ENCODE measurements at places on chromosomes 3 and 15.

DNA sequence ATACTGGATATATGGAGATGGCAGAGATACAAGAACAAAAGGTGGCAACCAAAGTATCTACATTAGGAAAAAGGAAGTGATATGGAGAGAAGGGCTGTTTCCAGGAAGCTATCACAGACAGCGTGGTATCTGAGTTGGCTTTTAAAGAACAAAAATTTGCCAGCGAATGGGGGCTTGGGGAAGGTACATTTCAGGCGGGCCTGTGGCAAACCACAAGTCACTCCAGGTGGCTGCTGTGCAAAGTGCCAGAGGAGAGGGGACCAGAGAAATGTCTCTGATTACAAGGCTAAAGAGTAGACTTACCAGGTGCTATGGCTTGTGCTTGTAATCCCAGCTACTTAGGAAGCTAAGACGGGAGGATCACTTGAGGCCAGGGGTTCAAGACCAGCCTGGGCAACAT lies 91.1 kb downstream of the MSL2 start:
- no peak for DNase-seq

- DNase-seq: no peak
Measured at GRCh38 chr3:71219744-71220638, 363.5 kb downstream of the FOXP1 start.

DNA sequence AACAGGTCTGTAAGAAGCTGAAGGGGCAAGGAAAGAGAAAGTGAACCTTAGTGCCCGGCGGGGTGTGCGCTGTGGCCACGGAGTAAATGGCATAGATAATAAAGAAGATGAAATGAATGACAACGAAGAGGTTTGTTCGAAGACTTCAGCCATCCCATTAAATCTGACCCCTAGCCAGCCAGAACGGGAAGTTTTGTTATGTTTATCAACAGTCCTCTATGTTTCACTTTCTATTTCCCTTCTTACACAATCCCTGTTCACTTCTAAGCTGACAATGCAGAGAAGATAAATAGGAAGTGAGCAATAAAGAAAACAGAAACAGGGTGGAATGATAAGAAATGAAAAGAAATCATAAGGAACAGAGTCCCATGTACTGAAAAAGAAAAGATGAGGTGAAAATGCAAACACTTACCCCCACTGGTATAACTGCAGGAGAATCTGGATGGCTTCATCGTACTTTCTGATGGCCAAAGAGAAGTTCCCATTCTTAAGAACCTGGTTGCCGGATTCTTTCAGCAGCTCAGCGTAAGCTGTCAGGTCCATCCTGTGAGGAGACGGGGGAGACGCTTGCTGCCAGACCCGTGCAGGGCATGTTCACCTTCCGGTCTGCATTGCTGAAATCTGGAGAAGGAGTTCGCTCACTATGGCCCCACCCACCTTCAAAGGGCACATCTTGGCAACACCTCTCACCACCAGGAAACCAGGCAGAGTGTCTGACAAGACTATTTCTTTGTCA lies 36.8 kb downstream of the TRANK1 start:
- peak; percentile 63 for DNase-seq

DNA sequence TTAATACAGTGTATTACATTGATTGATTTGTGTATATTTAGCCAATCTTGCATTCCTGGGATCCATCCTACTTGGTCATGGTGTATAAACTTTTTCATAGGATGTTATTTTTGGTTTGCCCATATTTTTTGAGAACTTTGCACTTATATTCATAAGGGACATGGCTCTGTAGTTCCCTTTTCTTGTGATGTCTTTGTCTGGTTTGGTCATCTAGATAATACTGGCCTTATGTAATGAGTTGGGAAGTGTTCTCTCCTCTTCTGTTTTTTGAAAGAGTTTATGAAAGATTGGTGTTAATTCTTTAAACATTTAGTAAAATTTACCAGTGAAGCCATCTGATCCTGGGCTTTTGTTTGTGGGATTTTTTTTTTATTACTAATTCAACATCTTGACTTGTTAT lies 9.6 kb downstream of the CHST13 start:
- no peak for DNase-seq

- no peak for DNase-seq
Measured at GRCh38 chr15:92638291-92638708, 17.3 kb downstream of the FAM174B start.

DNA sequence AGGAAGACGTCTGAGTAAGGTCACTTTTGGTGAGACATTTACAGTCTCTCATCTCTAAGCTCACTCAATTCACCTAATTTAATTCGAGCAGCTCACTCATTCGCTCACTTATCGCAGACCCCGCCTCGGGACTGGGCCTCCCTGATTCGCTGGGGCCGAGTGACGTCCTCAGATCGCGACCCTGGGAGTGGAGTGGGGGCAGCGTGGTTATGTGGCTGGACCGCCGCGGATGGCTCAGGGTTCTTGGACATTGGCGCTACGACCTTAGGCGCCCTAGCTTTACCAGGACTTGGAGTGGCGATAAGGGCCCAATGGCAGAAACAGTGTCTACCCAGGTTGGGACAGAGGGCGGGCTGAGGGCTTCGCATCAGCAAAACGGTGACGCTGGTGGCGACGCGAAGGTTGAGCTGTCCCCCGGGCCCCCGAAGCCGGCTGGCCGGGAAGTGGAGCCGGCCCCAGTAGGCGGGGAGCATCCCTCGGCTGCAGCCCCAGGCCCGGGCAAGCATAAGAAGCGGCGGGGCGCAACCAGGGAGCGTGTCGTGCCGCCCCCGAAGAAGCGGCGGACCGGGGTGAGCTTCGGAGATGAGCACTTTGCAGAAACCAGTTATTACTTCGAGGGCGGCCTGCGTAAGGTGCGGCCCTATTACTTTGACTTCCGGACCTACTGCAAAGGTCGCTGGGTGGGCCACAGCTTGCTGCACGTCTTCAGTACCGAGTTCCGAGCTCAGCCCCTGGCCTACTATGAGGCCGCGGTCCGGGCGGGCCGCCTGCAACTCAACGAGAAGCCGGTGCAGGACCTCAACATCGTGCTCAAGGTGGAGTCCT lies at the start of gene RPUSD2:
Gene RPUSD2, plus strand, starts transcription at position 171 of the 825 bp plus-strand sequence. Its CDS starts 39 bp downstream, at position 210.
- peak; percentile 87 for DNase-seq

GRCh38 chr3:99767291-99767690 lies 50.4 kb upstream of the CMSS1 start:
- DNase-seq: no peak

DNA sequence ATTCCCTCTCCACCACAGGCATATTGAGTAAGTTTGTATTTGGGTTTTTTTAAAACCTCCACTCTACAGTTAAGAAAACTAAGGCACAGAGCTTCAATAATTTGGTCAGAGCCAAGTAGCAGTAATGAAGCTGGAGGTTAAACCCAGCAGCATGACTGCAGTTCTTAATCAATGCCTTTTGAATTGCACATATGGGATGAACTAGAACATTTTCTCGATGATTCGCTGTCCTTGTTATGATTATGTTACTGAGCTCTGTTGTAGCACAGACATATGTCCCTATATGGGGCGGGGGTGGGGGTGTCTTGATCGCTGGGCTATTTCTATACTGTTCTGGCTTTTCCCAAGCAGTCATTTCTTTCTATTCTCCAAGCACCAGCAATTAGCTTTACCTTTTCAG lies 1.6 kb upstream of the CCR5 start:
- no peak for DNase-seq

- no peak for DNase-seq
Measured at GRCh38 chr3:21979706-21980105, 228.7 kb upstream of the ZNF385D start.

DNA sequence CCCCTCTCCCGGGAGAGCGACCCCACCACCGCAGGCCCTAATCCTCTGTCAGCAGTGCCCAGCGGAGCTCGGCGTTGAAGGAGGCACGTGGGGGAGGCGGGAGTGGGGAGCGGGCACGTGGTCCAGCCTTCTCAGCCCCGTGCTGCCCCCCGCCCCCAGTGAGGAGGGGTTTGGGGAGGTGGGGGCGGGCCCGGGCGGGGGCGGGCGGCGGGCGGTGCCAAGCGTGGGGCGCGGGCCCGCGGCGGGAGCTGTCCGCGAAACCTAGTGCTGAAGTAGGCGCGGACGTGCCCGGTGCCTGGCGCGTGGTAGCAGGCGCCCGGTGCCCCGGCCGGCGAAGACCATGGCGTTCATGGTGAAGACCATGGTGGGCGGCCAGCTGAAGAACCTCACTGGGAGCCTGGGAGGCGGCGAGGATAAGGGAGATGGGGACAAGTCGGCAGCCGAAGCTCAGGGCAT lies at the start of gene CPLX3:
Gene CPLX3, plus strand, starts transcription at position 264 of the 456 bp plus-strand sequence. Its CDS starts 77 bp downstream, at position 341.
- DNase-seq: no peak

GRCh38 chr3:10405816-10406215 lies 84.9 kb upstream of the SEC13 start:
- no peak for DNase-seq

GRCh38 chr15:54789376-54789775 lies 407.4 kb downstream of the RSL24D1 start:
- no peak for DNase-seq

DNA sequence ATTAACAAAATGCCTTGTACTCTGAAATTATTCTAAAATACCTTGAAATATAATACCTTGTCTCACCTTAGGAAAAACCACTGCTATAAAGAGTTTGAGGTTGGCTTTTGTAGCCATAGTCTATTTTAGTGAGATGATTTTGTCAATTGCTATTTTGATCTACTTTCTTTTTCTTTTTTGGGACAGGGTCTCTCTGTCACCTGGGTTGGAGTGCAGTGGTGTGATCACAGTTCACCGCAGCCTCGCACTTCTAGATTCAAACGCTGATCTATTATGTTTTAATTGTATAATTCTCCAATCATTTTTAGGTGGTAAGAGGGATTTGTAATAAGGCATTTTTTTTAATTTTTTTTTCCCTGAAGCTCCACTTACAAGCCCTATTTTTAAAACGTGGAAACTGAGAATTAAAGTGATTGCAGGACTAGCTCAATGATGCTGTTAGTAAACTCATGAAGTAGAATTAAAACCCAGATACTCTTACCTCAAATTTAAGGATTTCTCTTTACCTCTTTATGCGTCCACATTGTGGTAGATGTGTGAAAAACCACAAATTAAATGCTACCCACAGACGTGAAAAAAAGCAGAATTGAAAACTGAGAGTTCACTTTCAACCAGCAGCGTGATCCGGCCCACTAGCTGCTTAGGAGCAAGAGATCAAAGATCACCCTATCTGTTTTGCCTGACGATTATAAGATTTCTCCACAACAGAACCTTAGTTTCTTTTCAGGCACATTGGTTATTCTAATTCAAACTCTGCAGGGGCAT lies 384.2 kb downstream of the CGGBP1 start:
- no peak for DNase-seq

DNA sequence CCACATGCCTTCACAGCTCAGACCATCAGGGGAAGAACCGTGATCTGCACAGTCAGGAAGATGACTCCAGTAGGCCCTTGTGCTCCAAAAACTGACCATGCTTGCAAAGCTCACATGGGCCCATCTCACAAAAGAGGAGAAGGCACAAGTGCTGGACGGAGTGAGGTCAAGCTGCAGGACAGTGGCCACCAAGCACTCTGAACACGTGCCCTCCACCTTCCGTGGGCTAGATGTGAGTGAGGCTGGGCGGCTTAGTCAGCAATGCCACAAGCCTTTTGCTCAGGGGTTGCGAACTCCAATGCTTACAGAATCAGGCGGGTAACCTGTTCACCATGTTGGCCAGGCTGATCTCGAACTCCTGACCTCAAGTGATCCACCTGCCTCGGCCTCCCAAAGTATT lies 70.9 kb downstream of the SCN5A start:
- DNase-seq: no peak

- DNase-seq: no peak
Measured at GRCh38 chr3:58900386-58900785, 149.4 kb downstream of the CFAP20DC start.

- DNase-seq: no peak
Measured at GRCh38 chr15:46901001-46901400, 816.3 kb upstream of the SEMA6D start.

DNA sequence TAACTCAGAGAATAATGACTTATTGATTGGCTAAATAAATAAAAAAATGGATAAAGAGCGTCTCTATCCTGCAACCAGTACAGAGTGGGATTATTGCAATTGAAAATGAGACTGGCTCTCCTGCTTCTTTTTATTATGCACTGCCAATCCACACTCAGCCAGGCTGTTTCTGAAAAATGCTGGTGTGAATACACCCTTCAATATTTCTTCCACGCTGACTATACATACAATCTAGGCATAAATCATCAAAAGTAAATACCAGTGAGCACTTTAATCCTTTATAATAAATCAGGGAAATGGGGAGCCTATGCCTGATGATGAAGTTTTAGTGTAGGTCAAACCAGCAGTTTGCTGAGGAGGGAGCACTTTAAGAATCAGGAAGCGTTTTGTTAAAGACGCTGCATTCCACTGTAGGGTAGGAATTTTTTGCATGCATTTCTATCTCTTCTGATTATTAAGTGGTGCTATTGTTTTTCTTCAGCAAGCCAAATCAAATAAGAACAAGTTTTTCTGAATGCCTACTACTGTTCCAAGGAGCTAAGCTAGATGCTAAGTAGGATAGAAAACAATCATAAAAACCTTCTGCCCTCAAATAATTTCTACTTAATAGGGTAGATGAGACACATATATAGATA lies 781.5 kb downstream of the TBL1XR1 start:
- DNase-seq: no peak

- no peak for DNase-seq
Measured at GRCh38 chr15:63502137-63502766, 2.1 kb upstream of the USP3 start.

DNA sequence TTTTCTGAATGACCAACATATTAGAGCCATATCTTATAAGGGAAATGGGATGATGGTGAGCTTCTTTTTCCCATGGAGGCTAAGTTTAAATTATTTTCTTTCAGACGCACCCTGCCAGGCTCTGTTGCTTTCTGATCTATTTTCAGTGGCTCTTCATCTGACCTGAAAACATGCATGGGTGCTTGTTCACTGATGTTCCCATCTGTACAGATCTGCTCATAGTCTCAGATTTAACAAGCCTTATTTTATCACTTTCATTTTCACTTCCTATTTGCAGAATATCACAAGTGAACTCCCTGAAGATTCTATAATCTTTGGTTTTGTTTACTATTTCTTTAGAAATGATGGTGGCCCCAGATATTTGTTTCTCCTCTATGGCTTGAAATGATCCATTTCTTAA lies 31.1 kb upstream of the SUCLG2 start:
- no peak for DNase-seq

DNA sequence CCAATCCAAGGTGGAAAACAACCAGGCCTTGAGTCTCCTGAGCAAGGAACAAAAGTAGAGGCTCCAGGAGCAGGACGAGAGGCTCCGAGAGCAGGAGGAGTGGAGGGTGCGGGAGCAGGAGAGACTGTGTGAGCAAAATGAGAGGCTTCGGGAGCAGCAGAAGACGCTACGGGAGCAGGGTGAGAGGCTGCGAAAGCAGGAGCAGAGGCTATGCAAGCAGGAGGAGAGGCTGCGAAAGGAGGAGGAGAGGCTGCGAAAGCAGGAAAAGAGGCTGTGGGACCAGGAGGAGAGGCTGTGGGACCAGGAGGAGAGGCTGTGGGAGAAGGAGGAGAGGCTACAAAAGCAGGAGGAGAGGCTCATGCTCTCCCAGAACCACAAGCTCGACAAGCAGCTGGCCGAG lies 60.3 kb upstream of the UBE2Q2 start:
- DNase-seq: no peak

- DNase-seq: no peak
Measured at GRCh38 chr15:54519577-54519976, 541.3 kb downstream of the UNC13C start.

- DNase-seq: no peak
Measured at GRCh38 chr3:159593927-159594605, 394.6 kb upstream of the IL12A start.

- no peak for DNase-seq
Measured at GRCh38 chr15:34472947-34473346, 35.3 kb upstream of the GOLGA8A start.

Measured in T-helper 22 cell (primary cell).